ENCODE measurements at places on chromosomes 7 and 10.

GRCh38 chr7:30907527-30908267, 4.0 kb upstream of the AQP1 start:
- no peak for DNase-seq

- DNase-seq: no peak
Measured at GRCh38 chr7:12351843-12352242, 51.8 kb downstream of the VWDE start.

DNA sequence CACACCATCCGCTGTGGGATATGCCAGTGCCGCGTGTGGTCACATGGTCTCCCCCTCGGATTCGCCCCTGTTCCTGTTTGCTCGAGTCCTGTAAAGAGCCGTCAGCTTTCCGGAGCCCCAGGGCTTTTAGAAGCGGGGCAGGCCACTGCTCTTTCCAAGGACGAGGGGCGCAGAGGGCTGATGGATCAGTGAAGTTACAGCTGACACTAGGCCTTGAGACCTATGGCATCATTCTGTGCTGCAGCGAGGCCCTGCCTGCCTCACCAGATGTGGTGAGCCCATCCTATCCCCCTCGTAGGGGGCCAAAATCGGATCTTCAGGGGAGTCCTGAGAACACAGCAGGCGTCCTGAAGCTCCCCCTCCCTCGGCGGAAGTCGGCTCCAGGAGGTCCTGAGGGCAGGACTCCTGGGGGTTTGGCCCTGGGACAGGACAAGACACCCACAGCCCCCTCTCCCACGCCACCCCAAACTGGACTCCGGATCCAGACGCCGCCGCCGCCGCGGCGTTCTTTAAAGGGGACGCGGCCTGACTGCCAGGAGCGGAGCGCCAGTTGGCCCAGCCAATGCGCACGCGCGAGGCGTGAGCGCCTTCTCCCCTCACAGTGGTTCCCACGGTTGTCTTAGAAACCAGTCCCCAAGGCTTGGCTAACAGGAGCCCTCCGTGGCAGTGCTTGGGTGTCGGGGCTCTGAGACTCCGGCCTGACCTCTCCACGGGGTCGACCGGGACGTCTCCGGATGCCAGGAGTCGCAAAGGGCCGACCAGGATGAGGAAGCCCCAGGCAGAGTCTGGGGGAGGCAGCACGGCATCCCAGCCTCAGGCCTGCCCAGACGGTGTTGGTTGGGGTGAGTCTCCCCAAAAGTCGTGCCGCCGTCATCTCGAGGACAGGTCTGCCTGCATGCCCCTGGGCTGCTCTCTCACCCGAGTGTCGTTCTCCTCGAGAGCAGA, 371.7 kb downstream of the ZNF716 start:
- no peak for DNase-seq

GRCh38 chr7:91264924-91265681, 870 bp downstream of the FZD1 start:
- DNase-seq: no peak

DNA sequence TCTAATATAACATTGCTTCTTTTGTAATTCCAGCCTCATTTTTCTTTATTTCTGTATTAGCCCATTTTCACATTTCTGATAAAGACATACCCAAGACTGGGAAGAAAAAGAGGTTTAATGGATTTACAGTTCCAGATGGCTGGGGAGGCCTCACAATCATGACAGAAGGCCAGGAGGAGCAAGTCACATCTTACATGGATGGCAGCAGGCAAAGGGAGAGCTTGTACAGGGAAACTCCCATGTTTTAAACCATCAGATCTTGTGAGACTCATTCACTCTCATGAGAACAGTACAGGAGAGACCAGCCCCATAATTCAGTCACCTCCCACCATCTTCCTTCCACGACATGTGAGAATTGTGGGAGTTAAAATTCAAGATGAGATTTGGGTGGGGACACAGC, 510.3 kb downstream of the CNTNAP2 start:
- no peak for DNase-seq

DNA sequence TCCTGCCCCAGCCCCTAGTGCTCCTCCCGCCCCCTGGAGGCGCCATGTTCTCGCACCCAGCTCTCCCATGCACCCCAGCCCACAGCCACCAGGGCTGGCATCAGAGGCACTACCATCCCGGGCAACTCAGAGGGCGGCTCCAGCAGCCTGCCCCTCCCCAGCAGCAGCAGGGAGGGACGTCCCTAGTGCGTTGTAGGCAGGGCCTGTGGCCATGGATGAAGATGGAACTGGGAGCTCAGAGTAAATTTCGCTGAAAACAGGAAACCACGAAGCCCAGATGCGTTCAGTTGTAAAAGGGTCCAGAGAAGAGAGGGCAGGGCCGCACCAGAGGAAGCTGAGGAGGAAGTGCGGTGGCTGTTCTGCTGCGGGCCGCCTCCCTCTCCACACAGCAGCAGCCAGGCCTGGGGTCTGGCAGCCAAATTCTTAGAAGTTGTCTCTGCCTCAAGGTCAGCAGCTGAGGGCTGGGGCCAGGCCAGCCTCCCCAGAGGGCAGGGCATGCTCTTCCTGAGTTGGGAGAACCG, 24.6 kb downstream of the VSIR start:
- DNase-seq: peak; percentile 57

DNA sequence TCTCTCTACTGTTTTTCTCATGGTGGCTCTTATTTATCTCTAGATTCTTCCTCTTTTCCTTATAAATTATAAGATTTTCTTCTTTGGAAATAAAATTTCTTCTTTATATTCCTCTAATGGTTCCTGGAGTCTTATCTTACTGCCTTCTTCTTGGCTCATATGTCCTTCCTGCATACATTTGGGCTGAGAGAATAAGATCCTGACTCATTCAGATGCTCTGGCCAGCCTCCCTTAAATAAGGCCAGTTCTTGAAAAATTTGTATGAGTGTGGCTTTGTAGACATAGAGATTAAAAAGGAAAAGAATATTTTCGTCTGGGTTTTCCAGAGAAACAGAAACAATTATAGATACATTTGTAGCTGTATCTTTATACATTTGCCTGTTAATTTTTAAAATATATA, 411.3 kb downstream of the KIF20B start:
- no peak for DNase-seq

DNA sequence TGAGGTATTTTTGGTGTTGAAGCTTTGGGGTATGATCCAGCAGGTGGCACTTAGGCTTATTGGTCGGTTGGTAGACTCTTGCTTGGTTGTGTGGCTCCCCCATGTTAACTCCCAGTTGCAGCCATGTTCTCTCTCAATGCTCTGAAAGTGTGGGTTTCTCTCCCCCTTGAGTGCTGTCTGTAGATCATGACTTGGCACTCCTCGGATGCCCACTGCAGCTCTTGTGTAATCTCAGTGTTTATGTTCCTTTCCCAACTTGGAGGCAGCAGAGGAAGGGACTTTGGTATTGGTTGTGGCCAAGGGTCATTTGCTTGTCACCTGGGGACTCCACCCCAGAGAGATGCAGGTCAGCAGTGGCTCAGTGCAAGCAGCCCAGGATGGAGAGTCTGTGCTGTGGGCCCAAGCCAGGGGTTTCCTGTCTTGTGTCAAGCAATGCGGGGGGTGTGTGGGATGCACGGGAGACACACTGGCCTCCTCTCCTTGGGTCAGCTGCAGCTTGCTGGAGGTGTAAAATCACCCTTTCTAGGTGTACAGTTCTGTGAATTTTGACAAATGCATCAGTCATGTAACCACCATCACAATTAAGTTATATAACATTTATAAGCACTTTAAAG, 36.9 kb downstream of the PIK3CG start:
- no peak for DNase-seq

- DNase-seq: no peak
Measured at GRCh38 chr7:140732416-140732815, 35.9 kb downstream of the NDUFB2 start.

DNA sequence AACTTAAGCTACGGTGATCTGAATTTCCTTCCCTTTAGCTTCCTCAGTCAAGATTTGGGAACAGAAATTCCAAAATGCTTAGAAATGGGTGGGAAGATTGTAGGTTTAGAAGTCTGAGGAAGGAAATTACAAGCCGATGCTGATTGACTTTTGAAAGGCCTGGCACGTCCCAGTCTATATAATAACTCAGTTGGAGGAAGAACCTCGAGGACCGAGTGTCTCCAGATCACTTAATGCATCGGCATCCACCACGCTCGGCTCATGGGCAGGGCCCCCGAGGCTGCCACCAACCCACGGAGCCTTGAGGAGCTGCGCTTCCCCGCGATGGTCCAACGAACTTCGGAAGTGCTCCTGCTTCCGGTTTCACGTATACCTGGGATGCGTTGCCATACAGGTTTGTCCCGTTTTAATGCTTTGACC, 10.4 kb upstream of the SP8 start:
- DNase-seq: no peak

GRCh38 chr10:119323085-119324016, 116.0 kb downstream of the GRK5 start:
- no peak for DNase-seq

DNA sequence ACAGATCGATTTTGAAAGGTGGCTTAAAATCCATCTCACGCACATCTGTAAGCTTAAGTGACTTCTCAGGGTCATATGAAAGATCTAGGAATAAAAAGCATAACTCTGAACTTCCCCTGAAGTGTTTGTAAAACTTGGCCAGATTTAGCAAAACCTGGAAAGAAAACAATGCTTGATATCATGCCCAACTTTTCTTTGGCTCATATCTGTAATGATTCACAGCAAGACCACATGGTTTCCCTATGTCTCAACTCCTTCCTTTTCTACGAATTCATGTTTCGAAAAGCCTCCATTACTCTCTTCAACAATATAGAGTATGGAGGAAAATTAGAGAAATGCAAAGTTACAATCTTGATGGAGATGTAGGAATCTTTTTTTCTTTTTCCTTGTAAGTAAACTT, 20.1 kb upstream of the CABCOCO1 start:
- DNase-seq: no peak

DNA sequence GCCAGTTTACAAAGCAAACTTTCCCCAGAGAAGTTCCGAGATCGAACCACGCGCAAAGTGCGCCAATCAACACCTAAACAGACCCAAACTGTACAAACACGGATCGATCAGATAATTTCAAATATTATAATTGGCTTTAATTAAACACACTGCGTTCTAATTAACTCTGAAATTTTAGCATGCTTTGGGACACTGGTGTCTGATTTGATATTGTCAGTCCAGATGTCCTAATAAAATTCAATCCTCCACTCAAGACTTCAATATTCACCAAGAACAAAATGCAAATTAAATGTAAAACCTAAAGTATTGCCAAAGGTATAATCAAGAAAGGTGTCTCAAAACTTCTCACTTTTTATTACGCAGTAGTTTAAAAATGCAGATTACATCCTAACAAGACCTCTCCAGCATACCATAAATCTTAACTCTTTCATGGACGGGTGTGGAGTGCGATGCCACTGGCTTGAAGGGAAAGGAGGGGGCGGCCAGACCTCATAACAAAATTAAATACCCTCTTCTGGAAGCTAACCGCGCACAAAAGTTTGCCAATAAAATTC, 5.9 kb upstream of the EBF3 start:
- DNase-seq: no peak

DNA sequence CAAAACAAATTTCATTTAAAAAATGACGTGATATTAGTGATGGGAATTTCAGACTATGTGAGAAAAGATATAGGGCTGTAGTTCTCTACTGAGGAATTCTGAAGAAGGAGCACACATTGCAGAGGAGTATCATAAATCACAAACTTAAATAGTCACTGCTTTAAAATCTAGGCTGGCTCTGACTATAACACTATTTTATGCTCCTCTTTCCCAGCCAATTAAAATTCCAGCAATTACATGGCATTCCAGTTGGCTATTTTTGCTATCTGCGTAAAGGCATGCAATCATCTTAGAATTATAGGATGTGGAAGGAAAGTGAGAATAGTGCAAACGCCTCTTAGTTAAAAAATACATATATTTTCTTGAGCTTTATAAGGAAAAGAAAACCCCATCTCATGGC, 123.1 kb downstream of the GNAI1 start:
- no peak for DNase-seq

DNA sequence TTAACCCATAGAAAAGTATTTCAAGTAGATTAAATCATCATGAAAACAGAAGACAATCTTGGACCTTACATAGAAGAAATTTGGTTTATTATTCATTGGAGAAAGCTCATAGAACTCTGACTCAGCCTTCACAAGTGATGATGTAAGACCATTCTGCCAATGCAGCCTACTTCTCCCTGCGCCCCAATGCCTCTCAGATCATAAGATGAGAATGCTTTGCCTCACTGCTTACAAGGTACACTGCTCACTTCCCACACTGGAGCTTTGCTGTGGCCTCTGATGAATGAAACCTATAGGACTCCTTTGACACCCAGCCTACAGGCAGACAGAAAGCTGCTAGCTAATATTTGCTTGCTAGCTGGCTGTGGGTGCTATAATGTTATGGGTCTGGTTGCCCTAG, 569.4 kb upstream of the STEAP1 start:
- DNase-seq: no peak

DNA sequence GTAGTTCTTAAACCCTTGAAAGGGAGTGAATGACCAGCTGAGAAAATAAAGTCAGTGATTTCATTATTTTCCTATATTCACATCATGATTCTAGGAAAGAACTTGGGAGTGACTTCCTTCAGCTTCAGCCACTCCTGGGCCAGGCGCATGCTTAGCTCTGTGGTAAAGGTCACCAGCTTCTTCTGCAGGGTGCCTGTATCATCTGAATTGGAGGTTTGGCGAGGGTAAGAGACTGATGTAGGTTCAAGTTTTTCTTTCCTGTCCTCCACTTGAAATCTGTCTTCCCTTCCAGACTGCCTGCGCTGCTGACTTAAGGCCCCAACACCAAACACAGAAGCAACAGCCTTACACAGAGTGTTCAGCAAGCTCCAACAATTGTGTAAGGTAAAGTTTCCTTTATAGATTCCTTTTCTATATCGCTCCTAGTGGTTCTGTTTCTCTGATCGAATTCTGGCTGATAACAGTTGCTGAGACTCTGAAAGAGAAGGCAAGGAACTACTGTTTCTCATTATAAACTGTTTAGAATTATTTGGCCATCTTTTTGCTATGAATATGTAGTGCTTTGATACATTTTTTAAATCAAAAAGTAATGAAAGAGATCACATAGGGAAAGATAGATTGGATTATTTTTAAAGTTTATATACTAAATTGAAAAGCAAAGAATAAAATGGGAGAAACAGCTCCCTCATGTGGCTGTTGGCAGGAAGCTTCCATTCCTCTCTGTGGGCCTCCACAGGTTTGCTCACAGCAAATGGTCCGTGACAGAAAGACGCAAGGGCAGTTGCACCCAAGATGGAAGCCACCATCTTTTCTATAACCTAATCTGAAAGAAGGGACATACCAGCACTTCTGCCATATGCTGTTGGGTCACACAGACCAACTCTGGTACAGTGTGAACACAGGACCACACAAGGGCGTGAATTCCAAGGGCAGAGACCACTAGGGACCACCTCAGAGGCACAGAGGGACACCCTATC, 14.0 kb downstream of the GATAD1 start:
- peak; percentile 7 for DNase-seq

All from activated CD4-positive, alpha-beta T cell treated with anti-CD3 and anti-CD28 coated beads, Interleukin-2, amount 50 U/mL, for 4 hours (primary cell).